ENCODE measurements at places on chromosomes 16 and 17. TPM values are rescaled to one million over a fixed set of nuclear protein-coding genes. Genes with fewer than 3 reads are reported as not detected.

GRCh38 chr17:18315562-18315922, 449 bp downstream of the SMCR8 start:
- peak; percentile 30 for DNase-seq
- H3K36me3 ChIP-seq, result peaks cover 54% of the 10 kb centered on the region
- peak overlapping the region; percentile 87 for H3K27ac ChIP-seq
- no peaks in the 10 kb centered on the region for H3K27me3 ChIP-seq
- peak overlapping the region; percentile 83 for H3K4me3 ChIP-seq
- peaks cover 49% of the 10 kb centered on the region for H3K4me1 ChIP-seq

DNA sequence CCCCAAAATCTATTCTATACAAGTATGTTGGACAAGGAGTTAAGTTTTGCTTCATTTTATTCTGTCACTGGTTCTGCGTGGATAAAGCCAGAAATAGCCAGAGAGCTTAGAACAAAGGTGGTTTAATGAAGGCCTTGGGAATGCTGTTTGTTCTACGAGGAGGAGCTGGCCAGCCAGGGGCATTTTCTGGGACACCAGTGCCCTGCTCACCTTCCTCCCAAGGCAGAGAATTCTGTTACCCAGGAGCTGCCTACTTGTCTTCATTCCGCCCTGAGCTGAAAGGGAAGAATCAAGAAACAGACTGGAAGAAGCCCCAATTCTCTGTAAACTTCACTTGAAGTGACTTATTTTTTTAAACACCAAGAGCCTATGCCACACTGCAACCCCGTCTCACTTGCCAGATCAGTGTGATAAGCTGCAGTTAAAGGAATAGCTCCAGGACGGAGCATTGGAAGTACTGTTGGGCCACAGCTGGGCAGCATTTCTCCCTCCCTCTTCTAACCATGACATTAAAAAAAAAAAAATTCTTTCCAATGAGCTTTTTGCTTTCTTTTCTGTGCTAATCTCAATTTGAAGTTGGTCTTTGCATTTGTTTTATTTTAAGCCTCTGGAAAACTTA, 149.8 kb upstream of the DYNLRB2 start:
- H3K36me3 ChIP-seq, result no peaks in the 10 kb centered on the region
- no peaks in the 10 kb centered on the region for H3K27me3 ChIP-seq

- peak overlapping the region; percentile 80 for H3K4me3 ChIP-seq
- H3K36me3 ChIP-seq, result peaks cover 26% of the 10 kb centered on the region
- DNase-seq, result peak; percentile 86
- peak overlapping the region; percentile 83 for H3K27ac ChIP-seq
- peaks cover 36% of the 10 kb centered on the region for H3K4me1 ChIP-seq
These were observed 973 bp upstream of the UBTF start for GRCh38 chr17:44220213-44221083.

Gene RNF157
- 6.4 TPM for polyA plus RNA-seq

DNA sequence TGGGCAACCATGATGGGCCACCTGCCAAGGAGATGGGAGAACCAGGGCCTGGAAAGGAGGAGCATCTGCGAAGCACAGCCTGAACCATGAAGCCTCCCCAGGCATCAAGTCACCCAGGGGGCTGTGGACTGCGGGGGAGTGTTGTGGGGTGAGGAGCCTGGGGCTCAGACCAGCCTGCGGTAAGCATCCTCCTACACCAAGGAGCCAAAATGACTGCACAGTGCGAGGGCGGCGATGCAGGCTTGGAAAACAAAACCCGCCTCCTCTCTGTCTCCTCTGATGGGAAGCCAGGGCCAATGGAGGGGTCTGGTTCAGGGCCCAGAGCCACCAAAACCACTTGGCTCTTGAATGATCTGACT, 18.1 kb upstream of the MAF start:
- no peak overlapping the region for H3K4me3 ChIP-seq
- DNase-seq, result no peak
- H3K4me1 ChIP-seq, result peaks cover 3% of the 10 kb centered on the region
- H3K27me3 ChIP-seq, result no peaks in the 10 kb centered on the region
- H3K27ac ChIP-seq, result no peak overlapping the region
- H3K36me3 ChIP-seq, result no peaks in the 10 kb centered on the region

DNA sequence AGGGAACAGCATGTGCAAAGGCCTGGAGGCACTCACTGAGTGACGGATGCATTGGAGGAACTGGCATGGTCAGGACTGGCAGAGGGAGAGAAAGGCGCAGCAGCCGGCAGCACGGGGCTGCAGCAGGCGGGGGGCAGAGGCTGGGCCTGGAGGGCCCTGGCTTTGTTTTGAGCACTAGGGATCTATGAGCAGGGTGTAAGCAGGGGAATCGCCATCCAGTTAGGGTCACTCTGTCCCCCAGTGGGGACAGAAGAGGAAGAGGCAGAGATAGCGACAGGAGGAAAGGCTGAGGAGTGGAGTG, 14.2 kb downstream of the HSD11B2 start:
- no peak overlapping the region for H3K27ac ChIP-seq
- no peak for DNase-seq
- H3K4me1 ChIP-seq, result peaks cover 97% of the 10 kb centered on the region
- no peak overlapping the region for H3K4me3 ChIP-seq

Gene RAB37
- 1.1 TPM for polyA plus RNA-seq

Gene VMP1
- 45.2 TPM for polyA plus RNA-seq

Gene MT4
- not detected for polyA plus RNA-seq

Gene PERCC1
- polyA plus RNA-seq, result 0.26 TPM

GRCh38 chr17:66438101-66438500, 135.7 kb downstream of the PRKCA start:
- peaks cover 3% of the 10 kb centered on the region for H3K27me3 ChIP-seq
- no peak overlapping the region for H3K4me3 ChIP-seq
- no peaks in the 10 kb centered on the region for H3K36me3 ChIP-seq
- H3K4me1 ChIP-seq, result peaks cover 9% of the 10 kb centered on the region
- no peak for DNase-seq

GRCh38 chr17:67043283-67043682, 1.1 kb upstream of the CACNG1 start:
- no peaks in the 10 kb centered on the region for H3K36me3 ChIP-seq
- peak; percentile 64 for DNase-seq
- H3K27ac ChIP-seq, result peak overlapping the region; percentile 96
- peaks cover 2% of the 10 kb centered on the region for H3K27me3 ChIP-seq
- H3K4me3 ChIP-seq, result peak overlapping the region; percentile 51

- peaks cover 2% of the 10 kb centered on the region for H3K27me3 ChIP-seq
- H3K27ac ChIP-seq, result no peak overlapping the region
- H3K4me1 ChIP-seq, result no peaks in the 10 kb centered on the region
- H3K4me3 ChIP-seq, result no peak overlapping the region
- H3K36me3 ChIP-seq, result no peaks in the 10 kb centered on the region
These were observed 107.4 kb upstream of the CDH11 start for GRCh38 chr16:65229191-65229662.

Gene SMTNL2
- polyA plus RNA-seq, result 83.8 TPM

Gene TAF1C
- polyA plus RNA-seq, result 25.2 TPM

- H3K4me3 ChIP-seq, result peak overlapping the region; percentile 94
- H3K4me1 ChIP-seq, result peaks cover 4% of the 10 kb centered on the region
- H3K27ac ChIP-seq, result peak overlapping the region; percentile 76
These were observed 620 bp downstream of the NOB1 start for GRCh38 chr16:69754143-69754468.

Gene SOX9
- 11.5 TPM for polyA plus RNA-seq

DNA sequence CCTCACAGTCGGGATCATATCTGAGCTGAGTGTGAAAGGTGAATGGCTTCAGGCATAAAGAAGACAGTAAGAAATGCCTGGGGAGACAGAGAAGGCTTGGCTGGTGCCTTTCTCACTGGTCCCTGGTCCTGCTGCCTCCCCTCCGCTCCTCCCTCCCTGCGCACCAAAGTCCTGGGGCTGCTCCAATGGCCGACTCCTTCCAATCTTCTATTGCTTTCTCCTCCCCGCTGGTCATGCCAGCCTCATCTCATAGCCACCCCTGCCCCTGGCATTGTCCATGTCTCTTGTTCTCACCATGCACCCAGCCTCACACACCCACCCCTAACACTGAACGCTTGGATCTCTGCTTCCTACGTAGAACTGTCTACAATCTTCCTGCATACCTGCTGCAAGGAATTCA, 18.0 kb downstream of the TLE7 start:
- no peak overlapping the region for H3K27ac ChIP-seq
- peaks cover 32% of the 10 kb centered on the region for H3K27me3 ChIP-seq
- DNase-seq, result no peak
- H3K4me3 ChIP-seq, result no peak overlapping the region

DNA sequence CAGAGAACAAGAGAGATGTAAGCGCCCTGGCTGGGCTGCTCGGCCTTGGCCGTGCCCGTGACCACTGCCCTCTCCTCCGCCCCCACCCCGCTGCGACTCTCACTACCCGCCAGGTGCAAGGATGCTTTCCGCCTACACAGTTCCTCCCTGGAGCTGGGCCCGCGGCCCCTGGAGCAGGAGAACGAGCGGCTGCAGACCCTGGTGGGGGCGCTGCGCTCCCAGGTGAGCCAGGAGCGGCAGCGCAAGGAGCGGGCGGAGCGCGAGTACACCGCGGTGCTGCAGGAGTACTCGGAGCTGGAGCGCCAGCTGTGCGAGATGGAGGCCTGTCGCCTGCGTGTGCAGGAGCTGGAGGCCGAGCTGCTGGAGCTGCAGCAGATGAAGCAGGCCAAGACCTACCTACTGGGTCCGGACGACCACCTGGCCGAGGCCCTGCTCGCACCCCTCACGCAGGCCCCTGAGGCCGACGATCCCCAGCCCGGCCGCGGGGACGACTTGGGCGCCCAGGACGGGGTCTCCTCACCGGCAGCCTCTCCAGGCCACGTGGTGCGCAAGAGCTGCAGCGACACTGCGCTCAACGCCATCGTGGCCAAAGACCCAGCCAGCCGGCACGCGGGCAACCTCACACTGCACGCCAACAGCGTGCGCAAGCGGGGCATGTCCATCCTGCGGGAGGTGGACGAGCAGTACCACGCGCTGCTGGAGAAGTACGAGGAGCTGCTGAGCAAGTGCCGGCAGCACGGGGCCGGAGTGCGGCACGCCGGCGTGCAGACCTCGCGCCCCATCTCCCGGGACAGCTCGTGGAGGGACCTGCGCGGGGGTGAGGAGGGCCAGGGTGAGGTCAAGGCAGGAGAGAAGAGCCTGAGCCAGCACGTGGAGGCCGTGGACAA, 9.2 kb upstream of the MRPL58 start:
- H3K4me3 ChIP-seq, result no peak overlapping the region
- H3K4me1 ChIP-seq, result peaks cover 4% of the 10 kb centered on the region
- H3K36me3 ChIP-seq, result peaks cover 36% of the 10 kb centered on the region
- no peaks in the 10 kb centered on the region for H3K27me3 ChIP-seq
- no peak for DNase-seq

DNA sequence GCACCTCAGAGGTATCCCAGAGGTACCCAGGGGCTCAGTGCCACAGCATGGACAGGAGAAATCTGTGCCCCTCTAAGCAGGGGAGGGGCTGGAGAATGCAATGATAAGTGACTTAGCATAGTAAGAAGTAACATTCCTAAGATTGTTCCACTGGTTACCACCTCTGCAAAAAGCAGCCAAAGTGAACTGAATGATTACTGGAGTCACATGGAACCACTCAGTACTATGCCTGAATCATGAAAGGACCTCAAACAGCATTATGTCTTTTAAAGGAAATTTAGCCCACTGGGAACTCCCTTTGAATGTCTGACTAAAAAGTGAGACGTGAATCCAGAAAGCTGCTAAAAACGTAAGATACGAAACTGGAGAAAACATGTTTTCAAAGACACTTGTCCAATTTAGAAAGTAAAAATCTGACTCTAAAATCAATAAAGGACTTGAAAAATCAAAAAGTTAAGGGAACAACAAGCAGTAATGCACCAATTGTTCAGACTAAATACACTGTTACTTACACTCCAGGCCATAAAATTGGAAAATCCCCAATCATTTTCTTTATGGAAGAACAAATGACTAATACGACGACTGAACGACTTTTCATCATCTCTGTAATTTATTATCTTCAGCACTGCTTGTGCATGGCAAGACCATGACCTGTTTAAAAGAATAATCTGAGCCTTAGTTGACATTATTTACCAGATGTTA, 38.6 kb downstream of the LITAFD start:
- no peak overlapping the region for H3K27ac ChIP-seq
- no peak for DNase-seq
- H3K27me3 ChIP-seq, result no peaks in the 10 kb centered on the region
- no peaks in the 10 kb centered on the region for H3K4me1 ChIP-seq

DNA sequence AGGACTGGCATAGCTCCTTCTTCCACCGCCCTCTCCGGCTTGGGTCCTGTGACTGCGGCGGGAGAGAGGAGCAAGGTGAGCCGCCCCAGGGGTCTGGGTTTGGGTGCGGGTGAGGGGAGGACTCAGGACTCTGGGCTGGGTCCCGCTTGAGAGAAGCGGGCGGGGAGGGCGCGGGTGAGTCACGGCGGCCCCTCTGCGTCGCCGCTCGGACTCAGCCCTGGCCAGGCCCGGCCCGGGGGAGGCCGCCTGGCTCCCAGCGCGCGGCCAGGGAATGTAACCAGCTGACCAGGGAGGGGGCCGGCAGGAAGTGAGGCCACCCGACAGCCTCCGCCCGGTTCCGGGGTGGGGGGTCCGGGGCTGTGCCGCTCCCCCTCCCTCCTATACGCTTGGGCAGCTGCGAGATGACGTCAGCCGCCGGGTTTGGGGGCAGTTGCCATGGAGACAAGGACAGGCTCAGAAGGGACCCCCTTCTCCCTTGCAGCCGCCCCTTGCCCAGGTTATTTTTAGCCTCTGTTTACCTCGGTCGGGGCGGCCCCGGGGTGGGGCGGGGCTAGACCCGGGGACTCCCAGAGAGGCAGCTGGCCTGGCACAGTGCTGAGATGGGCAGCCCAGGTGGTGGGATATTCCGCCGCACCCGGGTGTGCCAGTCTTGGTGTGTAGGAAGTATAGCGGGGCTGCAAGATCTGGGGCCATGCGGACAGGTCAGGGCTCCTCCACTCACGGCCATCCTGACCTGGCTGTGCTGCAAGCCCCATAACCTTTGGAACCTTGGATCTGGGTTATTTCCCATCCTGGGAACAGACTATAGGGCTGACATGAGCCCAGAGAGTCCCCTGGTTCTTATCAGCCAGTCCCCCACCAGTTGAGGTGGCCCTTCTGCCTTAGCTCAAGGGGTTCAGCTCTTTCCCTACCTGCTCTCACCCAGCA, 1.6 kb downstream of the RIPOR1 start:
- peaks cover 28% of the 10 kb centered on the region for H3K4me1 ChIP-seq
- peaks cover 3% of the 10 kb centered on the region for H3K36me3 ChIP-seq
- DNase-seq, result peak; percentile 84
- H3K27me3 ChIP-seq, result peaks cover 2% of the 10 kb centered on the region
- peak overlapping the region; percentile 87 for H3K27ac ChIP-seq

DNA sequence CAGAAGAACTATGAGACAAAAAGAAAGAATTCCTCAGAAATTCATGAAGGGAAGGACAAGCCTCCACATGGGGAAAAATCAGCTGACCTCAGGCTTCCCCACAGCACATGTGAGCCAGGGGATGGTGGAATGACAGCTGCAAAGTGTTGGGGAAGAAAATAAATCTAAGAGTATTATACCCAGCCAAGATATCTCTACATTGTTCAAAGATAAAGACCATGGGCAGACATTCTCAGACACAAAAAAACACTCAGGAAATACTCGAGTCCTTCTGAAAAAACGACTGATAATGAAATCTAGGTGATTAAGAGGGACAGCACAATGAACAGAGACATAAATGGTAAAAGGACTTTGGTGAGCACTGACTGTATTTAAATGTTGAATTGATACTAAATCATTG, 3.9 kb downstream of the RAB40B start:
- peaks cover 12% of the 10 kb centered on the region for H3K36me3 ChIP-seq
- no peak overlapping the region for H3K4me3 ChIP-seq
- H3K27ac ChIP-seq, result no peak overlapping the region
- DNase-seq, result no peak
- H3K27me3 ChIP-seq, result peaks cover 10% of the 10 kb centered on the region
- peaks cover 19% of the 10 kb centered on the region for H3K4me1 ChIP-seq

Gene FAM20A
- 8.2 TPM for polyA plus RNA-seq

- H3K27ac ChIP-seq, result peak overlapping the region; percentile 10
- peak; percentile 86 for DNase-seq
These were observed 51.7 kb downstream of the PLXDC1 start for GRCh38 chr17:39099663-39100286.

Gene KCNAB3
- 5.0 TPM for polyA plus RNA-seq

All from muscle of leg (tissue), 16 donors.